Stimulated activated CD8-positive, alpha-beta memory T cell treated with anti-CD3 and anti-CD28 coated beads, Interleukin-2, amount 100 ng/mL, for 48 hours (primary cell): ENCODE measurements at places on chromosomes 6 and 20.

DNA sequence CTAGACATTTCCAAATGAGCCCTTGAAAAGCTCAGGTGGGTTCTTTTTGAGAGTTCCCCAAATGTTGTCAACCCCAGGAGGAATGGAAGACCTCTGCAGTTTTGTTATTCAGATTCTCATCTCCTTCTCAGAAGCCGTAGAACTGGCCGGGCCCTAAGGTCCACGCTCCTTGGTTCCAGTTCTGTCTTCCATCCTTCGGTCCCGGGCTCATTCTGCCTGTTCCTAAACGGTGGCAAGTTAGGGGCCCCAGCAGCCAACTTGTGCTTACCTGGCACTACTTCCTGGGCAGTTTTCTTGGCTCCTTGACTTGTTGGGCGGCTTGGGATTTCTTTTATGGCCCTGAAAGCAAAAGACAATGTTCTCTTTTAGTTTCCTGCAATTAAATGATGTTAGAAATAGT is 6.4 kb downstream of the ESR1 start:
- no peak for DNase-seq

DNA sequence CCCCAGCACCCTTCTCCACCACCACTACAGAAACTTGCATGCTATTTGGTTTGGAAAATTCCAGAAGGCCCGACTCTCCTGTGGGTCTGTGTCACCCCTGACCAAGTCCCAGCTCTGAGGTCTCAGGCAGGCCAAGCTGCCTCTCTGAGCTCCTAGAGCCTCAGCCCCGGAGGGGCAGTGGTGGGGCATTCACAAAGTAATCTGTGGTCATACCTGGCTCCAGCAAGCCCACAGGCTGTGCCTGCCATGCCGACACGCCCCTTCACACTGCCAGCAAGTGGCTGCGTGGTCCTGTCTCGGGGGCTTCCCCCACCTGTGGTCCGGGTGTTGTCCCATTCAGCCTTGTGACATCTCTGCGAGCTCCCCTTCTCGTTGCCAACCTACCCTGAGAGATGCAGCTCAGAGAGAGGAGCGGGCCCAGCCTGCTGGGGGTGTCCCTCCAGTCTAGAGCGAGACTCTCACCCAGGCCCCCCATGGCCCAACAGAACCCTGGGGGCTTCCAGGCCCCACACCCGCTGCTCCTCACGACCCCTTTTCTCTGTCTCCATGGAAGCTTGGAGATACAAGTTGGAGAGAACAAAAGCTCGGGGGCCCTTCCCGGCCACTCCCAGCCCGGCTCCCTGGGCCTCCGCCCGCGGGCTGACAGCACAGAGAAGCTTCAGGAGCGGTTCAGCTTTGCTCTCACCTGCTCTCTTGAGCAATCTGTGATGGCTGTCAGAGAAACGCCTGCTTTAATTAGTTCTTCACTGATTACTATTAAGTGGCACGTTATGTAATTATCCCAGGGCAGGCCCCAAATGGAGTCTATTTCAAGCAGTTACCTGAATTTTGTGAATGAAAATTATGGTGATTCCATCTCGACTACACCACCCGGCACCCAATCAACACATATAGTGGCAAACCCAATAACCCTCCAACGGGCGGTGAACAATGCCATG is 147.7 kb upstream of the PHACTR3 start:
- no peak for DNase-seq

GRCh38 chr6:124676033-124676432 is 286.2 kb upstream of the RNF217 start:
- DNase-seq: no peak

- no peak for DNase-seq
These were observed 110.1 kb downstream of the PREP start for GRCh38 chr6:105292689-105293339.

DNA sequence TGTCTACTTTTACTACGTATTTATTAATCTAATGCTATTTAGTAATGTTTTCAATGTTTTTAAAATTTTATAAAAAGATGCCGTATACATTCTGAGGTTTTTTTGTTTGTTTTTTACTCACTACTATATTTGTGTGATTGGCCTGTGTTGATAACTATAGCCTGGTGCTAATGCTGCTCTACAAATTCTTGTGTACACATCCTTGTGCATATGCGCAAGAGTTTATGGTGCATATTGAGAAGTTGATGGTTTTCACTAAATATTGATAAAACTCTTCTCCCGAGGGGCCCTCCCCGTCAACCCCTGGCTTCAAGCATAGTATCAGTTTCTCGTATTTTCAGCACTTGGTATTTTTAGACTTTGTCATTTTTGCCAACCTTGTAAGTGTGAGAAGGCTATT is 59.9 kb downstream of the E2F3 start:
- no peak for DNase-seq
